ENCODE measurements at places on chromosomes 1 and 21. TPM values are rescaled to one million over a fixed set of nuclear protein-coding genes. Genes with fewer than 3 reads are reported as not detected.
A peak's percentile ranks its signal among the peaks of the same experiment; 100 is the strongest.

DNA sequence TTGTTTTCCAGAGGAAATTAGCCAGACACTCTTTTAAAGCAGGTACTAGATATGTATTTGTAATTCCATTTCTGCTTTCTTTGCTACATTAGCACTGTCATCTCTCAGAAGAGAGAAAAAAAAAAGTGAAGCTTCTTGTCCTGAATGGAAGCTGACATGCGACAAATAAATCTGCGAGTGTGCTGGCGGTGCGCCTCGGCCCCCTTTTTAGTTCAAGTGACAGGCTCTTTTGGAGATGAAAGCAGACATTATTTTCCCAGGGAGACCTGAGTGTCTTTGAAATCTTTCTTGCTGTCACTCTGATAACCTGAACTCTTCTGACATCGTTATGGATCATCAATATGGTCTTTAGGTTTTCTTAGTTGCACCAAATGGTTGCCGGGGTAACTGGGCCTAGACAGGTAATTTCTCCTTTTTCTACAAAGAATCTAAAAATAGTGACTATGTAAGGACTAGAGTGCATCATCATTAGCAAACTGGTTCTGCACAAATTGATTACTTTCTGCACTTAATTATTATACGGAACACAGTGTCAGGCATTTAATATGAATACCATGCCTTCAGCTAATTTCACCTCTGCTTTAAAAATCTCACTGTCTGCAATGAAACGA lies 478.6 kb downstream of the PCP4 start:
- H3K27me3 ChIP-seq: no peaks in the 10 kb centered on the region
- DNase-seq: no peak
- no peak overlapping the region for H3K4me3 ChIP-seq
- H3K4me1 ChIP-seq: no peaks in the 10 kb centered on the region
- H3K27ac ChIP-seq: no peak overlapping the region

- no peak overlapping the region for H3K27ac ChIP-seq
- H3K4me1 ChIP-seq: no peaks in the 10 kb centered on the region
- H3K4me3 ChIP-seq: no peak overlapping the region
- no peak for DNase-seq
Measured at GRCh38 chr1:46797696-46798470, 963 bp upstream of the CYP4B1 start.

- H3K36me3 ChIP-seq: no peaks in the 10 kb centered on the region
- H3K4me3 ChIP-seq: no peak overlapping the region
- peak; percentile 55 for DNase-seq
- H3K27me3 ChIP-seq: no peaks in the 10 kb centered on the region
- peaks cover 21% of the 10 kb centered on the region for H3K4me1 ChIP-seq
- H3K27ac ChIP-seq: no peak overlapping the region
Measured at GRCh38 chr1:44035726-44036408, 4.6 kb upstream of the SLC6A9 start.

GRCh38 chr1:231446138-231446537 lies 24.1 kb upstream of the EGLN1 start:
- no peaks in the 10 kb centered on the region for H3K36me3 ChIP-seq
- H3K27ac ChIP-seq: no peak overlapping the region
- no peaks in the 10 kb centered on the region for H3K4me1 ChIP-seq
- no peak for DNase-seq
- H3K27me3 ChIP-seq: no peaks in the 10 kb centered on the region
- H3K4me3 ChIP-seq: no peak overlapping the region

GRCh38 chr1:212293579-212293978 lies 8.4 kb downstream of the PPP2R5A start:
- H3K4me3 ChIP-seq: no peak overlapping the region
- H3K27ac ChIP-seq: no peak overlapping the region
- no peaks in the 10 kb centered on the region for H3K36me3 ChIP-seq
- H3K4me1 ChIP-seq: peaks cover 9% of the 10 kb centered on the region
- DNase-seq: no peak

HPCAL4 gene
- 0.13 TPM for total RNA-seq

TTC39A gene
- total RNA-seq: 1.2 TPM

HCRTR1 gene
- total RNA-seq: 0.06 TPM

GRCh38 chr1:153360190-153360589 lies 2.5 kb downstream of the S100A9 start:
- no peak overlapping the region for H3K4me3 ChIP-seq
- H3K27me3 ChIP-seq: no peaks in the 10 kb centered on the region
- no peak overlapping the region for H3K27ac ChIP-seq
- no peaks in the 10 kb centered on the region for H3K4me1 ChIP-seq

DNA sequence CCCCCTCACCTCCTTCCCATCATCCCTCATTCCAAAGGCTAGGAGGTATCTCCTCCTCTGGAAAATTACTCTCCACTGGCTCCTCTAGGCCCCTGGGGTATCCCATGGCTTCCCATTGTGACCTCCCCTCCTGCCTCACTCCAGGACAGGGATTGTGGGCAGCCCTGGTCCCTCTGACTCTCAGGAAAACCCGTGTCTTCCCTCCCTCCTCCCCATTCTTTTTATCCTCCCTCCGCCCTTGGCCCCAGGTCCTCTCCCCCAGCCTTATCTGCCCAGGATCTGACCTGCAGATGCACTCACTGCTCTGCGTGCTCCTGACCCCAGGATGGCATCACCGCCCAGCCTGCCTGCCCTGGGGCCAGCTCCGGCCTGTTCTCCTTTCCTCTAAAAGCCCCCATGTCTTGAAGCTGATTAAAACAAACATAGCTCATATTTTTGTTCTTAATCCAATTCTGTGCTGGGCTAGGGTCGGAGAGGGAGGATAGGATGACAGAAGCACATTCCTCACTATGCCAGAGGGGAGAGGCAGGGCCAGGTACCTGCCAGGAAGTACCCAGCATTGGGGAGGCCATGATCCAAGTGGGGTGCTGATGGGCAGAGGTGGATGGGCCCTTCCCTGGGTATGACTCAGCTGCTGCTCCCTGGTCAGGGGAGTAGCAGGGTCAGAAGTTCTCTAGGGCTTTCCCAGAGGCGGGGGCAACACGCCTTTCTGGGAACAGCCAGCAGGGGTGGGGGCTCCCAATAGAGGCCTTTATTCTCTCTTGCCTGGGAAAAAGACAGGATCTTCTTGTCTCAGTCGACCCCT lies 13.8 kb upstream of the UBL4B start:
- H3K4me1 ChIP-seq: no peaks in the 10 kb centered on the region
- no peak for DNase-seq
- no peak overlapping the region for H3K27ac ChIP-seq
- H3K27me3 ChIP-seq: no peaks in the 10 kb centered on the region
- no peaks in the 10 kb centered on the region for H3K36me3 ChIP-seq

- no peak overlapping the region for H3K4me3 ChIP-seq
- no peak overlapping the region for H3K27ac ChIP-seq
- no peak for DNase-seq
Measured at GRCh38 chr1:97348599-97349265, 572.1 kb downstream of the DPYD start.

CD2 gene
- total RNA-seq: 0.71 TPM

LYPD8 gene
- not detected for total RNA-seq

- H3K27ac ChIP-seq: no peak overlapping the region
- H3K4me1 ChIP-seq: peaks cover 1% of the 10 kb centered on the region
- H3K36me3 ChIP-seq: no peaks in the 10 kb centered on the region
- DNase-seq: no peak
Measured at GRCh38 chr1:2592672-2593071, 6.1 kb downstream of the PRXL2B start.

LRIG2 gene
- total RNA-seq: 28.4 TPM

GRCh38 chr1:85275701-85276214 lies 674 bp downstream of the BCL10 start:
- H3K27ac ChIP-seq: peak overlapping the region; percentile 95
- no peaks in the 10 kb centered on the region for H3K27me3 ChIP-seq
- H3K4me3 ChIP-seq: peak overlapping the region; percentile 80
- no peaks in the 10 kb centered on the region for H3K36me3 ChIP-seq
- DNase-seq: no peak

UBXN10 gene
- total RNA-seq: 0.43 TPM

MAP3K7CL gene
- total RNA-seq: 0.12 TPM

GRCh38 chr1:41317361-41317760 lies 43.9 kb upstream of the FOXO6 start:
- no peak overlapping the region for H3K27ac ChIP-seq
- peaks cover 15% of the 10 kb centered on the region for H3K4me1 ChIP-seq
- H3K36me3 ChIP-seq: no peaks in the 10 kb centered on the region
- H3K4me3 ChIP-seq: no peak overlapping the region
- DNase-seq: no peak

AKR7A3 gene
- total RNA-seq: not detected

FCRL2 gene
- total RNA-seq: not detected

DNA sequence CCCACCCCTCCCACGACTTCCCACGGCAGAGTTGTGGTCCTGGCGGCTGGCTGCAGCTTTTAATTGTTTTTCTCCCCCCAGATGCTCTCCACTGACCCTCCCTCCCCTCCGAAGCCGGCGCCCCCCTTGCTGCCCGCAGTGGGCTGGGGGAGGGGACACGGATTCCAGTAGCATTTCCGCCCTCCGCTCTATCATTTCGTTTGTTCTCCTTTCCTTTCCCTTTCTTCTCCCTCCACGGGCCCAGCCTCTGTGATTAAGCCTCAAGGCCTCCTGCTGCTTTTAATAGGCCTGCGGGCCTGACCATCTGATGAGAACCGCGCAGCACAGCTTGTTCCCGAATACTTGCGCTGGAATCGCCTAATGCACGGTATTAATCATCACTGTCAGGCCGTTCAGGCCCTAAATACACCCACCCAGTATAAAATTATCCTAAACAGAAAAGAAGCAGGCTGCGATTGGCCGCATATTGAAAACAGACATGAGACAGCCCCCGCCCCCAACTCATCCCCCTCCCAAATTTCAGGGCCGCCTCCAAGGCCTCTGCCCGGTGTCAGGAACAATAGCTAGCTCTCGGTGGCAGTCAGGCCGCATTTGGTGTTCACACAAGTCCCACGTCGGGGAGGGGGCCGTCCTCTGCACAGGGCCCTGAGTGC lies 102.0 kb upstream of the ARHGEF16 start:
- peak; percentile 94 for DNase-seq
- H3K4me1 ChIP-seq: peaks cover 55% of the 10 kb centered on the region
- peak overlapping the region; percentile 23 for H3K4me3 ChIP-seq
- no peaks in the 10 kb centered on the region for H3K27me3 ChIP-seq
- H3K27ac ChIP-seq: peak overlapping the region; percentile 93
- H3K36me3 ChIP-seq: no peaks in the 10 kb centered on the region

GRCh38 chr1:19559641-19560040 lies 74.3 kb upstream of the CAPZB start:
- no peaks in the 10 kb centered on the region for H3K4me1 ChIP-seq
- no peaks in the 10 kb centered on the region for H3K36me3 ChIP-seq
- H3K4me3 ChIP-seq: no peak overlapping the region
- DNase-seq: no peak
- H3K27ac ChIP-seq: no peak overlapping the region

CTNNBIP1 gene
- 68.8 TPM for total RNA-seq

- H3K4me1 ChIP-seq: no peaks in the 10 kb centered on the region
- peak; percentile 29 for DNase-seq
- H3K27me3 ChIP-seq: peaks cover 14% of the 10 kb centered on the region
- H3K36me3 ChIP-seq: no peaks in the 10 kb centered on the region
- no peak overlapping the region for H3K27ac ChIP-seq
- no peak overlapping the region for H3K4me3 ChIP-seq
Measured at GRCh38 chr1:201214461-201214860, 23.8 kb downstream of the IGFN1 start.

DNA sequence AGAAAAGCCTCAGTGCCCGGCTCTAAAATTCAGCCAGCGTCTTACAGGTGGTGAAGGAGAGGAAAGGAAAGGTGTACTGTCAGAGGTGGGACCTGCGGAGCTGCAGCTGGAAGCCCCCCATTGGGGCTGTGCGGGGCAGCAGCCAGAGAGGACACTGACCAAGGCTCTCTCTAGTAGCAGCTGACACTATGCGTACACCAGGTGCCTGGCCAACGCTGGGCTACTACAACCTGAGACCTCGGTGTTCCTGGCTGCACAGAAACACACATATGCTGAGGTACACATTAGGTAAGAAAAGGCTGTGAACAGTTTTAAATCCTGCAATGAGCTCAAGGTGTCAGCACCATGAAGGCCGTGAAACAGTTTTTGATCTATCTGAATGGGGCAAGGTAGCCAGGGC lies 55.5 kb upstream of the EDN2 start:
- DNase-seq: no peak
- no peak overlapping the region for H3K4me3 ChIP-seq
- peaks cover 9% of the 10 kb centered on the region for H3K4me1 ChIP-seq
- H3K36me3 ChIP-seq: no peaks in the 10 kb centered on the region

- H3K36me3 ChIP-seq: no peaks in the 10 kb centered on the region
- no peaks in the 10 kb centered on the region for H3K27me3 ChIP-seq
- no peak for DNase-seq
- H3K4me3 ChIP-seq: no peak overlapping the region
- H3K4me1 ChIP-seq: no peaks in the 10 kb centered on the region
- no peak overlapping the region for H3K27ac ChIP-seq
Measured at GRCh38 chr1:167829868-167830267, 84.1 kb downstream of the ADCY10 start.

RGS18 gene
- not detected for total RNA-seq

GRCh38 chr1:16882986-16883385 lies 12.8 kb upstream of the RNU1-2 start:
- H3K27ac ChIP-seq: no peak overlapping the region
- no peaks in the 10 kb centered on the region for H3K36me3 ChIP-seq
- no peak overlapping the region for H3K4me3 ChIP-seq

- H3K27ac ChIP-seq: no peak overlapping the region
- no peak for DNase-seq
- H3K27me3 ChIP-seq: peaks cover 81% of the 10 kb centered on the region
- H3K36me3 ChIP-seq: no peaks in the 10 kb centered on the region
Measured at GRCh38 chr1:156836892-156837291, 20.2 kb upstream of the SH2D2A start.

All from neural progenitor cell (in vitro differentiated cells).